Stimulated activated CD8-positive, alpha-beta memory T cell treated with anti-CD3 and anti-CD28 coated beads, Interleukin-7, amount 100 ng/mL, for 48 hours (primary cell): ENCODE measurements at places on chromosomes 4 and X.

- no peak for DNase-seq
Observed at GRCh38 chr4:139660568-139661043, 5.0 kb upstream of the MGST2 start.

GRCh38 chrX:110836451-110836850 is 40.8 kb upstream of the CHRDL1 start:
- DNase-seq: no peak

- no peak for DNase-seq
Observed at GRCh38 chr4:2008671-2008920, 178 bp downstream of the NELFA start.

DNA sequence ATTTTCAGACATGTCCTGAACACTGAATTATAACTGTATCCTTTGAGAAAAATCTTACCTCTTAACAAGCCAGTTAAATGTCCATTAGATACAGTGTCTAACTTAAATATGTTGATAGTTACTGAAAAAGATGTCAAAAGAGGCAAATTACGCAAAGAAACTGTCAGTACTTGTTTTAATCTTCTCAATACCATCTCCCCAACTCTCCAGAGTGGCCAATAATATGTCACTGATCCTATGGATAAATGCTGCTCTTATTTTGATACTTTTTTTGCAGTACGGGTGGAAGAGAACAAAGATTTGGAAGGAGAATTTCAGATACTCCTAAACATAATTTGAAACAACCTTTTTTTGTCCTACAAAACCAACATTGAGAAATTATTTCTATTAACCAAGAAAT is 192.7 kb downstream of the CBR4 start:
- DNase-seq: no peak

GRCh38 chrX:77938083-77938680 is 27.7 kb downstream of the ATP7A start:
- DNase-seq: no peak

GRCh38 chr4:173076903-173077634 is 91.5 kb upstream of the GALNT7 start:
- DNase-seq: no peak

GRCh38 chr4:105139646-105140045 is 7.0 kb upstream of the TET2 start:
- no peak for DNase-seq
